Bronchus fibroblast of lung (primary cell): ENCODE measurements at places on chromosomes 3 and 15. TPM values are rescaled to one million over a fixed set of nuclear protein-coding genes. Genes with fewer than 3 reads are reported as not detected.

Gene CRYGS
- total RNA-seq, result 0.34 and 0.59 TPM in 2 replicates

Gene NR1I2
- total RNA-seq, result under 0.01 and 0.34 TPM in 2 replicates

Gene LDHAL6B
- not detected in 2 replicates for total RNA-seq

Gene LSMEM2
- not detected in 2 replicates for total RNA-seq

Gene NPTN
- 70.4 and 79.2 TPM in 2 replicates for total RNA-seq

Gene GP5
- under 0.01 TPM in 1 of 2 replicates, not detected in the other for total RNA-seq

Gene RBMS3
- total RNA-seq, result 13.6 and 15.8 TPM in 2 replicates

Gene CAPN3
- 0.50 and 1.6 TPM in 2 replicates for total RNA-seq

Gene CKMT1A
- total RNA-seq, result not detected in 2 replicates

Gene DZIP1L
- total RNA-seq, result 9.2 and 13.6 TPM in 2 replicates

Gene CCDC9B
- 2.1 and 4.2 TPM in 2 replicates for total RNA-seq

Gene MESP1
- total RNA-seq, result 0.45 and 0.84 TPM in 2 replicates

Gene TUSC7
- not detected in 2 replicates for total RNA-seq

Gene CIB2
- 2.2 and 2.8 TPM in 2 replicates for total RNA-seq

Gene TMEM212
- total RNA-seq, result not detected in 2 replicates

Gene AADAC
- total RNA-seq, result not detected in 2 replicates

Gene AGTR1
- 2.7 and 2.8 TPM in 2 replicates for total RNA-seq

Gene EAF2
- 0.34 and 1.5 TPM in 2 replicates for total RNA-seq

Gene ERICH6
- total RNA-seq, result not detected in 2 replicates

Gene DLL4
- total RNA-seq, result under 0.01 and 0.15 TPM in 2 replicates

Gene OIP5
- 21.3 and 24.2 TPM in 2 replicates for total RNA-seq

Gene OR5K2
- total RNA-seq, result not detected in 2 replicates

Gene MYL3
- not detected in 2 replicates for total RNA-seq

Gene IL17RD
- total RNA-seq, result 1.6 and 2.0 TPM in 2 replicates

Gene GPR149
- total RNA-seq, result not detected in 2 replicates

Gene PPP1R14D
- total RNA-seq, result not detected in 2 replicates

Gene GUCA1C
- not detected in 2 replicates for total RNA-seq

Gene MUC4
- not detected in 2 replicates for total RNA-seq

Gene CORO2B
- total RNA-seq, result 14.0 and 14.3 TPM in 2 replicates

Gene CNTN3
- 0.45 and 0.84 TPM in 2 replicates for total RNA-seq

Gene EFCC1
- not detected in 2 replicates for total RNA-seq

Gene HHLA2
- not detected in 2 replicates for total RNA-seq

Gene AMIGO3
- 0.50 and 1.2 TPM in 2 replicates for total RNA-seq

Gene MYLK
- 149 and 159 TPM in 2 replicates for total RNA-seq

Gene GRM2
- total RNA-seq, result under 0.01 TPM in 1 of 2 replicates, not detected in the other

Gene GOLGA8R
- total RNA-seq, result 0.30 and 0.50 TPM in 2 replicates

Gene ITPKA
- 12.4 and 15.6 TPM in 2 replicates for total RNA-seq

Gene PLCL2
- 4.0 and 4.2 TPM in 2 replicates for total RNA-seq

Gene CASR
- not detected in 2 replicates for total RNA-seq

Gene POTEB2
- total RNA-seq, result not detected in 2 replicates

Gene ARNT2
- 8.4 and 9.1 TPM in 2 replicates for total RNA-seq

Gene SOX2
- total RNA-seq, result not detected in 2 replicates

Gene CCDC80
- total RNA-seq, result 101 and 114 TPM in 2 replicates

Gene GPR62
- 0.15 and 0.34 TPM in 2 replicates for total RNA-seq

Gene EPHB3
- 0.89 and 1.3 TPM in 2 replicates for total RNA-seq

Gene STRIT1
- total RNA-seq, result not detected in 2 replicates

Gene TGM4
- 0.15 and 0.17 TPM in 2 replicates for total RNA-seq

Gene HTR3E
- not detected in 2 replicates for total RNA-seq

Gene PLIN1
- 0.15 TPM in 1 of 2 replicates, not detected in the other for total RNA-seq

Gene CHAC1
- total RNA-seq, result 73.6 and 79.5 TPM in 2 replicates

Gene KLHL40
- total RNA-seq, result not detected in 2 replicates

Gene HSPBAP1
- total RNA-seq, result 3.9 and 4.2 TPM in 2 replicates

Gene GABRA5
- total RNA-seq, result 0.17 and 0.30 TPM in 2 replicates

Gene GAP43
- 0.45 and 0.50 TPM in 2 replicates for total RNA-seq

Gene GRM7
- total RNA-seq, result not detected in 2 replicates

Gene SEMA5B
- not detected in 2 replicates for total RNA-seq

Gene THRB
- total RNA-seq, result 0.84 and 1.6 TPM in 2 replicates

Gene PLA2G4D
- not detected in 2 replicates for total RNA-seq

Gene HRG
- total RNA-seq, result not detected in 2 replicates
